ENCODE measurements at places on chromosomes 11 and 22.

DNA sequence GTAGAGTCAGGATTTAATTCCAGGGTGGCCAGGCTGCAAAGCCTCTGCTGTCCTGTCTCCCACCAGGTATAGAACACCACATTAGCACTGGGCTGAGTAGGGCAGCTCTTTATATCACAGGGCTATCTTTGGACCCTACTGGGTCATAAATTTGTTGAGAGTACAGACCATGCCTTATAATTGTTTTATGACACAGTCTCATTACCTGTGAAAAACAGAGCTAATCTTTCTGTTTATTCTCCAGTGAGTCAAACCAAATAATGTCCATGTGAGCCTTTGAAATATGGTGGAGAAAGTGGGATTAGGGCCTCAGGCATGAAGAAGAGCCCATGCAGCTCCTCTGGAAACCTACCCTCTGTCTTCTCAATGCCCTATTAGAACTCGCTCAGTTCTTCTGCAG, 49.6 kb upstream of the KIRREL3 start:
- no peak for DNase-seq

DNA sequence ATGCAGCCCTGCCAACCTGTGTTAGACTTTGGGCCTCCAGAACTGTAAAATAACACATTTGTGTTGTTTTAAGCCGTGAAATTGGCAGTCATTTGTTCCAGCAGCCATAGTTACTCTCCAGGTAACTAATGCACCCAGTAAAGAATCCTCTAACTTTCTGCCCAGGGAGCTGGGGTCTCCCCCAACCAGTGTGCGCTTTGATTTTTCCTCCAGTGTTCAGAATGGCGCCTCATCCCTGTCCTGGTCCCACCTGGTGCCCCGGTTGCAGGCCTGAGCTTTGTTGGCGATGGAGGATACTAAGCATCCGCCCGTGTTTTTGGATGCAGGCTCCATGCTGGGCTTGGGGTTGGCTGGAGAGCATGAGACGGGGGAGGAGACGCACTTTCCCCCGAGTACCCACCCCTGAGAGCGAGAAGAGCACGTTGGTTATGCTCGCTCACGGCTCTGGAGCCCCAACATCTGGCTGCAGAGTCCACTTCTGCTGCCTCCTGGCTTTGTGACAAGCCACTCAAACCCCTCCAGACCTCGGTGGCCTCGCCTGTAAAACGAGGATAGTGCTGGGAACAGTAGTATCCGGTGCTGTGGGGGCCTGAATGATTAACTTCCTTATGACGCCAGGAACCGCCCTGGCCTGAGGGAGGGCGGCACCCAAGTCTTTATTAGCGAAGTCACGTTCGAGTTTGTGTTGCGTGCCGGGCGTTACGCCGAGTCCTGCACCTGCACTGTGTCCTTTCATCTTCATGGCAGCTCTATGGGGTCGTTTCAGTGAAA, 25.8 kb downstream of the MRGPRD start:
- DNase-seq = no peak

- no peak for DNase-seq
Measured at GRCh38 chr22:47571616-47572015, 809.2 kb downstream of the TBC1D22A start.

DNA sequence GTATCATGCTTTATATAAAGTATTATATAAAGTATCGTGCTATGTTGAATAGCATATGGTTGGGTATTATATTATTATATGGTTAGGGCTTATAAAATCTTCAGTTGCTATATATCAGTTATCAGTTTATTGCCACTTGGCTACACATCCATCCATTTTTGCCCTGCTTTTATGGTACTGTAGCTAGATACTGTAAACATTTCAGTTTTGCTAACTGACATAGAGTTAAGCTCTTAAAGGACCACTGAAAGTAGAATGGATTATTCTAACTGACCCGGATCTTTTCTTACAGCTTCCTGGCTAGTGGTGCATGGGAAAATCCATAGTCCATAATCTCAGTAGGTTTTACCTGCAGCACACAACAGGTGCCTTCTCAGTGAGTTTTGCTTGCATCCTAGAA, 405.3 kb upstream of the LUZP2 start:
- DNase-seq = no peak

DNA sequence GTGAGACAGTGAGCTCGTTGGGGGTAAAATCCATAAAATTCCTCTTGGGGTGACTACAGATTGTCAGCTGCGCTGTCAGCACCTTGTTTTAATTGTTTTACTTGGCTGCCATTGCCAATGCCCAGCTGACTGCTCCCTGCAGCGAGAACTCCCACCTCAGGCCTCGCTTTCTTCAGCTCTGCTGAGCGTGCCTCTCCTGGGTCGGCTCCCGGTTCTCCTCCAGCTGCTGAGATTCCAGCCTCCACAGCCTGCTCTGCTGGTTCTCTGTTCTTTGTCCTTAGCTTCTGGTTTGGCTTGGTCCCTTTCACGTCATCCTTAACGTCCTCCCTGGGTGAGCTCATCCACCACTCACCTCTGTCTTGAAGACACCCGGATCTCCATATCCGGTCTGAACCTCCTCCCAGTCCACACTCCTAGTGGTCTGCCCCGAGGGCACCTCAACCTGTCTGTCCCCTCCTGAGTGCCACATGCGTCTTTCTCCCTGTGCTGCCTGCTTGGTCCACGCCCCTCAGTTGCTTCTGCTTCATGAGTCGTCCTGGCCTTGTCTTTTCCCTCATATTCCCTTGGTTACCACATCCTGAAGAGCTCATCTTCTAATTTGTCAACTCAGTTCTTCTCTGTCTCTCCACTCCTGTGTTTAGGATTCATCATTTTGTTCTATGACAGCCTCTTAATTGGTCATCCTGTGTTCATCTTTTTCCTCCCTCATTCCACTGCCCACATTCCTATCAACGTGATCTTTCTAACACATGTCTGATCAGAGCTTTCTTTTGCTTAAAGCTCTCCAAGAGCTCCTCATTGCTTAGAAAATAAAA, 35.6 kb downstream of the BMAL1 start:
- no peak for DNase-seq

GRCh38 chr22:44461614-44462013, 36.4 kb downstream of the RTL6 start:
- no peak for DNase-seq

Data from NCI-H1417 (cell line).